ENCODE measurements at places on chromosomes 13 and 19. TPM values are rescaled to one million over a fixed set of nuclear protein-coding genes. Genes with fewer than 3 reads are reported as not detected.

NKPD1 gene
- 0.56 TPM for total RNA-seq

GRCh38 chr13:31427151-31428100 lies 227.7 kb downstream of the B3GLCT start:
- no peak overlapping the region for H3K27ac ChIP-seq
- H3K27me3 ChIP-seq: no peaks in the 10 kb centered on the region
- no peak for DNase-seq
- no peaks in the 10 kb centered on the region for H3K4me1 ChIP-seq
- no peaks in the 10 kb centered on the region for H3K36me3 ChIP-seq

DNA sequence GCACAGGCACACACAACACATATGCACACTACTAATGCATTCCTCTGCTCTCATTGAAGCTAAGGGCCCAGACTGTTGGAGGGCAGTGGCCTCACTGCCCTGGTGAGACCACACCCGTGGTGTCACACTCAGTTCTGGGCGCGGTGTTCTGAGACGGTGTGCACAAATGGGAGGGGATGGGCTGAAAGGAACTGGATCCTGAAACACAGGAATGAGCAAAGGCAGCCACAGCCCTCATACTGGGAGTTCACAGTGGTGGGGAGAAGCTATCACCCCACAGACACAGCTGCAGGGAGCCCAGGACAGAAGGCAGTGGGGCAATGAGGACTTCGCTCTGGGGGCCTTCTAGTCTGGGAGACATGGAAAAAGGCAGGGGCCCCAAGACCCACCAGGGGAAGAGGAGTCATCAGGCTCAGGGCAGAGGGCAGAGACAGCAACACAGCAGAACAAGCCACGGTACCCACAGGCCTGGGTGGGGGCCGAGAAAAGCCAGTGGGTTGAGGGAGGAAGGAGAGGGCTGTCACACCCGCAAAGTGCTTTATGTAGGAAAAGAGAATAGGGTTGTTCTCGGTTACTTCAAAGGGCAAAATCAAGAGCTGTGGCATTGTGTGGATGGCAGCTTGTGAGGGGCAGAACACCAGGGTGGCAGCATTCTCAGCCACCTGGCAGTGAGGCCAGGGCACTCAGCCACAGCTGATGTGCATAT lies 75.4 kb upstream of the GPR183 start:
- H3K4me1 ChIP-seq: peaks cover 8% of the 10 kb centered on the region
- no peak overlapping the region for H3K27ac ChIP-seq
- DNase-seq: no peak
- H3K4me3 ChIP-seq: no peak overlapping the region
- H3K36me3 ChIP-seq: peaks cover 5% of the 10 kb centered on the region
- H3K27me3 ChIP-seq: no peaks in the 10 kb centered on the region

DNA sequence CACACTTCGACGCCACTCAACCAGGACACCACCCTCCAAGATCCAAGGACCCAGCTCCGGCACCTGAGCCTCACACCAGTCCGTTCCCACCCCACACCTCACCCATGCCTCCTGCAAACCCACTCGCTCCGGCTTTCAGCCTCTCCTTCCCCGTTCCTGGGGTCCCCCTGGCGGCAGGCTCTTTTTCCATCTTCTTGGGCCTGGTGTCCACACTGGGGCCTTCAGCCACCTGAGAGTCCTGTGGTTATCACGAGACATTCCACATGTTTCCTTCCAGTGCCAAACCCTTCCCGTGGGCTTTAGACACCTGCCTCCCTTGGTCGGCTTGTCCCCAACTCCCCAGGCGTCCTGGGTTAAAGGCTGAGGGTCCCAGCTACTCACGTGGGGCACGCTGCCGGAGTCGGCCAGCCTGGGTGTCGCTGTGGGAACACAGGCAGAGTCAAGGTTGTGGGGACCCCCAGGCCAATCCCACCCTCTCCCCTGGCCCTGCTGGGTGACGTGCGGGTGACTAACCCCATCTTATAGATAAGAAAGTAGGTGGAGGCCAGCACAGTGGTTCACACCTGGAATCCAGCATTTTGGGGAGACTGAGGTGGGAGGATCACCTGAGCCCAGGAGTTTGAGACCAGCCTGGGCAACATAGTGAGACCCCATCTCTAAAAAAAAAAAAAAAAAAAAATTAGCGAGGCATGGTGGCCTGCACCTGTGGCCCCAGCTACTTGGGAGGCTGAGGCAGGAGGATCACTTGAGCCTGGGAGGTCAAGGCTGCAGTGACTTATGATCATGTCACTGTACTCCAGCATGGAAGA lies 1.9 kb downstream of the JSRP1 start:
- no peaks in the 10 kb centered on the region for H3K36me3 ChIP-seq
- no peak for DNase-seq

DNA sequence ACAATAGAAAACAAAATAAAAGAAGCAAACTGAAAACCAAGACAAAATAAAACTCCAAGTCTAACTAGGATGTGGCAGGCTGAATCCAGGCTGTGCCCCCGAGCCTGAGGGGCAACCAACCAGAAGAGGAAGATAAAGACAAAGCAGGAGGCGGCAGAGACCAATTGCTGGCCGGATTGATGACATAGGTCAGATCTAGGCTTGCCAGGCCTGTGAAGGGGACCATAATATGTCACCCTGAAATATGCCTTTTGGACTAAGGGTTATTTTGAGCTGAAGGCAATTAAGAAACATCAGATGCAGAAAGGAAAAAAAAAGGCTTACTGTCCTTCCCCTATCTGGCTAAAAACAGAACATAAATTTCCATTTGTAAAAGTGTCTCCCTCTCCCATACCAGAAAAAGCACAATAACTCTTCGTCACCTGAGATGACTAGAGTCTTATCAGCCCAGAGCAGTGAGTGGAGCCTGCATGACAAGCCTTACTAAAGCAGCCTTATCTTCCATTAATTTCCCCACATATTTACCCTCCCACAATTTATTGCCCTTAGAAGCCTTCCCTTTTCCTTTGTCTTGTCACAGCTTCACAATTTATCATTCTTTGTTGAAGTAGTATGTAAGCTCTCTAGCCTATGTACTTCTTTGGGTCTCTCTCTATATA lies 22.8 kb downstream of the ATP8A2 start:
- no peak for DNase-seq
- no peak overlapping the region for H3K27ac ChIP-seq
- no peaks in the 10 kb centered on the region for H3K27me3 ChIP-seq
- no peaks in the 10 kb centered on the region for H3K4me1 ChIP-seq
- no peak overlapping the region for H3K4me3 ChIP-seq

GRCh38 chr13:90246687-90247345 lies 1100.7 kb upstream of the MIR17HG start:
- no peaks in the 10 kb centered on the region for H3K36me3 ChIP-seq
- H3K4me3 ChIP-seq: no peak overlapping the region

EMP3 gene
- 14.0 TPM for total RNA-seq

ACP7 gene
- not detected for total RNA-seq

ATXN8OS gene
- total RNA-seq: not detected

DNA sequence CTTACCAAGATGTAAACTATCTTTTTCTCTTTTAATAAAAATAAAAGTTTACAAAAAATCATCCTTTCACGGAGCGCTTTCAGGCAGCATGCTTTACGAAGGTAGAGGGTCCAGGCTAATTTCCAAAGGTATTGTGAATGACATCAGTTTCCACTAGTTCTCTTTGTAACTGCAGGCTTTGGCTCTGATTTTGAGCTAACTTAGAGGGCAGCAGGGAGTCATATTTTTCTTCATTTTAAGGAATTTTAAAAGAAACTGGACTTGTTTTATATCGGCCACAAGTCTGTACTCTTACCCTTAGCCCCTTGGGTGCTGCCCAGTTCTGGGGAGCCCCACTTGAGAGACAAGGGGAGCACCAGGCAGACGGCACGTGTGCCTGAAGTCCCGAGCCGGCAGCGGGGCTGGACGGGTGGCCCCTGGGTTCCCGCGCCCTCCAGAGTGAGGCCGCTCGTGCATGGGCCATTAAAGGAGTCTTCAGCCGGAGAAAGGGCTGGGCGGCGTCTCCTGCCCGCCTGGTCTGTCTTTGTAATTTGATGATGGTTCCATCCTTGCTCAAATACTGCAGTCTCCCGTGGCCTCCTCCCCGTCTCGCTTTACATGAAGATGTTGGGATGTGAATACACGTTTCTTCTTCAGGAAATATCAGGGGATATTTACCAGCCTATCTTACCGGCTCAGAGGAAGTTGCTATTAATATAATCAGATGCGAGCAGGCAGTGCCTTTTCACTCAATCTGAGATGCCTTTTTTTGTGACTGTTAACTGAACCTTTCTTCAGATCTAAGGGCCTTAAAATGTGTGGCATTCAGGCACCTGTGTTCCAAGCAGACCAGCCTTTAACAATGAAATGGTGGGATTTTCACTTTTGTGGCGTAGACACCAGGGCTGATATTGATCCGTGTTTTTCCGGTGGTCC lies 67.4 kb downstream of the GGACT start:
- no peaks in the 10 kb centered on the region for H3K36me3 ChIP-seq
- no peak overlapping the region for H3K27ac ChIP-seq
- H3K27me3 ChIP-seq: no peaks in the 10 kb centered on the region
- no peak for DNase-seq

GRCh38 chr19:37963190-37963936 lies 56.4 kb downstream of the SIPA1L3 start:
- H3K4me3 ChIP-seq: no peak overlapping the region
- peak overlapping the region; percentile 43 for H3K27ac ChIP-seq
- no peaks in the 10 kb centered on the region for H3K36me3 ChIP-seq
- H3K4me1 ChIP-seq: peaks cover 36% of the 10 kb centered on the region
- no peak for DNase-seq

- no peaks in the 10 kb centered on the region for H3K27me3 ChIP-seq
- H3K4me3 ChIP-seq: no peak overlapping the region
- H3K27ac ChIP-seq: no peak overlapping the region
- H3K4me1 ChIP-seq: peaks cover 21% of the 10 kb centered on the region
Measured at GRCh38 chr19:40410030-40410389, 3.2 kb downstream of the PRX start.

- no peak overlapping the region for H3K4me3 ChIP-seq
- no peaks in the 10 kb centered on the region for H3K27me3 ChIP-seq
- no peaks in the 10 kb centered on the region for H3K4me1 ChIP-seq
- H3K27ac ChIP-seq: no peak overlapping the region
Measured at GRCh38 chr13:31476753-31477152, 262.6 kb upstream of the RXFP2 start.

DNA sequence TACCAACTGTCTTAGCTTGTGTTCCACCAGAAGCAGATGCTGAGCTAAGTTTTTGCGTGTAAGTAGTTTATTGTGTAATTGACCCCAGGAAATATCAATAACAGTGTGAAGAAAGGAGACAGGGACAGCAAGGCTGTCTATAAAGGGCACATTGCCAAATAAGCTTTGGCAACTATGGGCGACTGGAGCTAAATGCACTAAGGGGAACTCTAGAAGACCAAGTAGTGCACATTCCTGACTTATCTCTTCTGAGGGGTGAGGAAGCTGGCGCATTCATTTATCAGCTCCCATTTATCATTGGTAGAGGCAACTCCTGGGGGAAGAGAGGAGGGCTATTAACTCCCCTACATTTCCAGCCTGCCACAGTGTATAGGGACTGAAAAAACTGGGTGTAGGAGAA lies 135.0 kb downstream of the DLEU7 start:
- H3K4me3 ChIP-seq: no peak overlapping the region
- DNase-seq: no peak

COX6B2 gene
- not detected for total RNA-seq

CCDC70 gene
- total RNA-seq: not detected

GRCh38 chr13:114259374-114259773 lies 22.0 kb upstream of the UPF3A start:
- no peak overlapping the region for H3K27ac ChIP-seq
- peaks cover 40% of the 10 kb centered on the region for H3K36me3 ChIP-seq
- no peaks in the 10 kb centered on the region for H3K27me3 ChIP-seq
- DNase-seq: no peak
- H3K4me3 ChIP-seq: no peak overlapping the region
- peaks cover 10% of the 10 kb centered on the region for H3K4me1 ChIP-seq

GRCh38 chr13:94192431-94192975 lies 287.0 kb downstream of the DCT start:
- peak; percentile 4 for DNase-seq
- no peaks in the 10 kb centered on the region for H3K36me3 ChIP-seq
- no peaks in the 10 kb centered on the region for H3K4me1 ChIP-seq
- no peaks in the 10 kb centered on the region for H3K27me3 ChIP-seq
- no peak overlapping the region for H3K27ac ChIP-seq

DNA sequence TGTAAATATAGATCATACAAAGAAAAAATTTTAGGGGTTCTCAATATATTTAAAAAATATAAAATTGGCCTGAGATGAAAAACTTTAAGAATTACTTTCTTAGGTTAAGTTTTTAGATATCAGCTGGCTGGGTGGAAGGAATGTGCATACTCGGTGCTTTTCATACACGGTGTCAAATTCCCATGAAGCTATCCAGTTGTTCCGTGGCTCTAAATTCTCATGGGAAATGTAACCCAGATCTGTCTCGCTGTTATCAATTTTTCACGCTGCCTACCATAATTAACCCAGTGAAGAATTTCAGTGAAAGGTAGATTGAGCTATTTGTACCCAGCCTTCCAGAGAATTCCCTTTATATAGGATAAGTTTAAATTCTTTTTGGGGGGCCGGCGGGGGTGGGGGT lies 11.6 kb upstream of the ZNF835 start:
- no peaks in the 10 kb centered on the region for H3K27me3 ChIP-seq
- no peak overlapping the region for H3K4me3 ChIP-seq
- H3K36me3 ChIP-seq: no peaks in the 10 kb centered on the region

- peak; percentile 45 for DNase-seq
- peak within 1 kb of the TSS; percentile 70 for H3K27ac ChIP-seq
- peaks cover 4% of the 10 kb centered on the region for H3K4me1 ChIP-seq
- no peaks in the 10 kb centered on the region for H3K27me3 ChIP-seq
- no peaks in the 10 kb centered on the region for H3K36me3 ChIP-seq
- peak within 1 kb of the TSS; percentile 7 for H3K4me3 ChIP-seq
Measured at GRCh38 chr19:460877-461720, at the start of gene SHC2. Gene SHC2, minus strand, starts transcription at chr19:461033. Its CDS starts 37 bp downstream, at chr19:460996.

SOX21 gene
- not detected for total RNA-seq

DNA sequence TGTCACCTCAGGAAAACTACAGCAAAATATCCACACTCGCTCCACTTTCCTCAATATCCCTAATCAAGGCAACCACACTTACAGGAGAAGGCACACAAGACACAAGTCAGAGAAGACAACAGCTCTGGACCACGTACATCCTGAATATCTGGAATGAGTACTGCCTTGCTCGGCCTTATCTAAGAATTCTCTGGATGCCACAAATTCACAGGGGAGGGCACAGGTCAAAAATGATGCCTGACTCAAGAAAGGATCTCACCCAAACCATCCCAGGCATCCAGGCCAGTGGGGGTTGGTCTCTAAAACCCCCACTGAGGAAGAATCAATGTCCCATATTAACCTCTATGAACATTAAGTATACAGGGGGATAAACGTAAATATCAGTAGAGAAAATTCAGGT lies 29.9 kb downstream of the ATP7B start:
- no peaks in the 10 kb centered on the region for H3K27me3 ChIP-seq
- H3K36me3 ChIP-seq: no peaks in the 10 kb centered on the region
- no peak for DNase-seq
- H3K4me1 ChIP-seq: no peaks in the 10 kb centered on the region

CLPTM1 gene
- total RNA-seq: 117 TPM

All from thyroid gland (tissue), 4 donors.